Neuronal stem cell (in vitro differentiated cells): ENCODE measurements at places on chromosomes 4 and X.

- DNase-seq: no peak
Measured at GRCh38 chr4:183602557-183603027, 56.4 kb downstream of the RWDD4 start.

- DNase-seq: peak; percentile 24
Measured at GRCh38 chrX:110509755-110510532, 151.3 kb downstream of the RTL9 start.

DNA sequence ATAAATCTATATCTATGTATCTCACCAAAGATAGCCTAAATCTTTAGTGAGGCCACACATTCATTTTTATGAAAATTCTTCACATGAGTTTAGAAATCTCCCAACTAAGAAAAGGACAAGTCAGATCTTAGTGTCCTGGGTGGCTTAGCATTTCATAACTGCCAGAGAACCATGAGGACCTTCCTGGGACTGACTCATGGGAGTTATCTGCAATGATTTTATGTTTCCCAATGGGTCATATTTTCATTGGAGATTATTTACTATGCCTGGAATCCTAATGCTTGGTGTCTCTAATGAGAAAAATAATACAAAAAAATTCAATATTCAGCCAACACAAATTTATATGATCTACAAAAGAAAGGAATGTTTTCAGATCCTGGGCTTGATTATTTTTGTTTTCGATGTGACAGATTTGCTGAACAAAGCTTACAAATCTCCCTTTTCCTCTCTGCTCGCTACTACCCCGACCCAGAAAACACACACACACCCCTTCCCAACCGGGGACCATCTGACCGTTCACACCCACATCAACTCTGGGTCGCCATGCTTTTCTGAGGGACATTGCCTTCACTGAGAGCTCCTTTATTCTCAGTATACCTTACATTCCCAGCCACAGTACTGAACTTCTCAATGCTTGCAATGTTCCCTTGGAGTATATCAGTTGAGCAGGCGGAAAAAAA is 40.1 kb downstream of the SORBS2 start:
- DNase-seq: no peak

- no peak for DNase-seq
Measured at GRCh38 chr4:129145222-129145730, 49.3 kb downstream of the C4orf33 start.

GRCh38 chr4:66328803-66329574 is 658.7 kb upstream of the EPHA5 start:
- no peak for DNase-seq

DNA sequence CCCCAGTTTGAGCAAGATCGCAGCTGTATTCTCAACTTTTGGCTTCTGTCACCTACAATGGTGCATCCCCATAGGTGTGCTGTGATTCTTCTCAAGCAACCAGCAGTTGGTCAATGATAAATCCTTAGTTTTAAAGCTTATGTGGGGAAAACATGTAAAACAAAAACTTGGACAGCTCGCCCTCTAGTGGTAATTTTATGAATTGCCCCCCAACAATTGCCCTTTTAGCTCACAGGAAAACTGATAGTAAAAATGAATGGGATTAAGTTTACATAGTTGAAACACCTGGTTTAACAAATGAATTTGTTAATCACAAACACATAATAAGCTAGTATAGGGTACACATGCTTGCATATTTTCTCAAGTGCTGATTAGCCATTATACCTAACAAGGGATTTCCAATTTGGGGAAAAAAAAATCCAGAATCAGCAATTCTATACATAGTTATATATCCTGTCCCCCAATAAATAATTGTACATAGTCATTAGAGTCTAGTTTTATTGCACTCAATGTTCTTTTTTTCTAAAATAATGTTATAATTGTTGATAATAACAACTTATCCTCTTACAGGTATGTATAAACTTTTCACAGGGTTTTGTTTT is 30.1 kb downstream of the TEX13A start:
- DNase-seq: peak; percentile 29

DNA sequence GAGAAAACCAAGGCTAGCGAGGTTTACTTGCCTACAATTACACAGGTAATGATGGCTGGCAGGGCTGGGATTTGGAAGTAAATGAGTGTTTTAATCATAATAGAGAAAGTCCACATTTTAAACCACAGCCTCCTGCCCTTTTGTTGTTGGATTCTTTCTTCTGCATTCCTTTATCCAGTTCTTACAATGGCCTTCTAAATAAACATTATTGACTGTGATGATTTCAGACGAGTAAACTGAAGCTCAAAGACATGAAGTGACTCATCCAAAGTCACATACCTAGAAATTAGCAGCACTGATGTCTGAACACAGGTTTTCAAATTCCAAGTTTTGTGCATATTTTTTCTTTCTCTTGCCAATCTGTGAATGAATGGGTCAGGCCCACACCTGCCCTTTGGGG is 51.2 kb upstream of the C1QTNF7 start:
- DNase-seq: no peak

- no peak for DNase-seq
Measured at GRCh38 chrX:1932231-1932630, 317.4 kb downstream of the ASMT start.

DNA sequence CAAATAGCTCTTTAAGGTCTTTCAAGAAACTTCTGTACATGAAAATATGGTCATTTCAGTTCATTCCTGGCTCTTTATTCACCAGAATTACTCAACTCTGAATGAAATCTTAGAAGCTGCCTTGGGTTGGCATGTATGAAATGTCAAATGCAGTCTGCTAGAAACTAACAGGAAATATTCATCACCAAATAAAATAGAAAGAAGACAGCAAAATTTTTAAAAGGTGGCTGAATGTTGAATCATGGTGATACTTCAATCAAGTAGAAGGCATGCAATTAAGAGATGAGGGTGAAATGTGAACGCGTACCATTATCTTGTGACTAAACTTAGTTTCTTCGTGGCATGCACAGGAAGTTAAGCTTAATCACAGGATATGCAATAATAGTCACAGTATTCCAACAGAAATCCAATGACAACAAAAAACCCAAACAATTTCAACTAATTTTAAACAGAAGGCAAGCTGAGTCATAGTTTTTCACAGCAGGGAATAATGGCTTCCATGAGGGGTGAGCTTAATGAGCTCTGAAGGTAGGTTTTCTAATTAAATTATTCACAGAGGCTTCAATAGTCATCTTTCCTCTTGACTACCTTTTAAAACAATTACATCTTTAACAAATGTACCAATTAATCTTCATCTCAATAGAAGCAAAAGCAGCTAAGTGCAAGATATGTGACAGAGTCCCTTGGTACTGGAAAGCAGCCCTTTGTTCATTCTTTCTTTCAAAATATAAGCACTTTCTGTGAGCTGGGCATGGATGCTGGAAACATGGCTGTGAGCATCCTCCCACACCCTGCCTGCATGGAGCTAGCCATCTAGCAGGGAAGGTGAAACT is 44.5 kb downstream of the SCFD2 start:
- no peak for DNase-seq

- DNase-seq: no peak
Measured at GRCh38 chrX:39757971-39758370, 339.8 kb downstream of the BCOR start.

DNA sequence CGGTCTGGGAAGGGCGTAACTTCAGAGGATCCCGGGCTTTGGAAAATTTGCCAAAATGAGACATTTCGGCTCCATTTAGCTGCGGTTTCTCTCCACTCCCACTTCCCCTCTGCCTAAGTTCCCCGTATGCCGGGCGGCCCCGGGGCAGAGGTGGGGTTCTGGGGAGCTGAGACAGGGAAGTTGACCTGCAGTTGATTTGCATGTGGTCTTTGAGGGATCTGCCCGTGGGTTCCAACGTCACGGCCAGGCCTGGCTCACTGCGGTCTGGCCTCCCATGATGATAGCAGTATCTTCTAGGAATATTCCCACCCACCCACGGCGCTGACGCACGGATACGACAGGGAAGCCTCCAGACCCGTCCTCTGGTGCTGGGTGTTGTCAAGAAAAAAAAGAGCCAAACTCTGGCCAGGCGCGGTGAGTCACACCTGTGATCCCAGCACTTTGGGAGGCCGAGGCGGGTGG is 27.3 kb upstream of the CRLF2 start:
- DNase-seq: no peak

GRCh38 chr4:185591679-185592141 is 56.4 kb upstream of the PDLIM3 start:
- DNase-seq: no peak

GRCh38 chrX:63765712-63766111 is 19.3 kb downstream of the ARHGEF9 start:
- DNase-seq: no peak

GRCh38 chr4:153044036-153044435 is 107.9 kb downstream of the FHDC1 start:
- DNase-seq: no peak

DNA sequence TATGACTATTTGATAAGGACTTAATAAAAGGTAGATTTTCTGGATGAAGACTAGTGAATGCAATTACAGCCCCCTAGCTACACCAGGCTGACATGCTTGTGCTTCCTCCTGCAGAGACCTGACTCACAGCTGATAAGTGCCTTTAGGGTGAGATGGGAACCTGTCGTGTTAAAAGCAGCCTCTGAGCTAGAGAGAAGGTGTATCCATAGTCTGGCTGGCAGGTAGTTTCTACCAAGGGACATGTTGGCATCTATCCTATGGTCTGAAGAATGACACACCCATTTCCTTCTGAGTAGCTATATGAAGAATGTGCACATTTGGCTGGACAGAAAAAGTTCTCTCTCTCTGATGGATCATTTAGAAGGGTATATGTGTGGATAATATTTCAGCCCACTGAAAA is 64.1 kb downstream of the PARM1 start:
- DNase-seq: no peak

GRCh38 chr4:183445097-183445428 is 627 bp downstream of the CDKN2AIP start:
- DNase-seq: no peak
